ENCODE measurements at places on chromosomes 2 and 18.

DNA sequence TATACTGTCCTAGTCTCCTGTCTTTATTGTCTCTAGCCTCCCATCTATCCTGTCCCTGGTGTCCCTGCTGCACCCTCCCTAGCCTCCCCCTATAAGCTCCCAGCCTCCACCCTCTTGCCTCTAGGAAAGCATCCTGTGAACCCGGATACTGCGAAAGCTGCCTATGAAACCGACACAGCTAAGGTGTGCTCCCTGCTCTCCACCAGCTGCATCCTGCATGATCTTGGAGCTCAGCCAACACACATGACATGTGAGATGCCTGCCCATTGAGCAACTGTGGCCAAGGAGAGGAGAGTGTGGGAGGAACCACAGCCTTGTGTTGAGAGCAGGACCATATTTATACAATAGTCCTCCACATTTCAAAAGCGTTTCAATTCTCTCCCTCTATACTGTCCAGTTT is 187.1 kb downstream of the ZBTB7C start:
- no peak for DNase-seq

- no peak for DNase-seq
These were observed 155.7 kb downstream of the CELF4 start for GRCh38 chr18:37409878-37410277.

DNA sequence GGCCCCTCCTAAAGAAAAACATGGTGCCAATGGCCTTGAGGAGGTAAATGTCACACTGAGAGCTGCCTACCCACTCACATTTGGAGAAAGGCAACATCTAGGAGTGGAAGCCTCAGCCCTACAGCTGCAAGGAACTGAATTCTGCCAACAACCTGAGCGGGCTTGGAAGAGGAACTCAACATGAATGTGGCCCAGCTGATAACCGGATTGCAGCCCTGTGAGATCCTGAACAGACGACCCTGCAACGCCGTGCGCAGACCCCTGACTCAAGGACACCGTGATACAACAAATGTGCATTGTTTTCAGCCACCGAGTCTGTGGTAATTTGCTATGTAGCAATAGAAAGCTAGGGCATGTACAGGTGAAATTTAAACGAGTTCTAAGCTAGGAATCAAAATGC is 99.4 kb downstream of the MYOM1 start:
- DNase-seq: no peak

DNA sequence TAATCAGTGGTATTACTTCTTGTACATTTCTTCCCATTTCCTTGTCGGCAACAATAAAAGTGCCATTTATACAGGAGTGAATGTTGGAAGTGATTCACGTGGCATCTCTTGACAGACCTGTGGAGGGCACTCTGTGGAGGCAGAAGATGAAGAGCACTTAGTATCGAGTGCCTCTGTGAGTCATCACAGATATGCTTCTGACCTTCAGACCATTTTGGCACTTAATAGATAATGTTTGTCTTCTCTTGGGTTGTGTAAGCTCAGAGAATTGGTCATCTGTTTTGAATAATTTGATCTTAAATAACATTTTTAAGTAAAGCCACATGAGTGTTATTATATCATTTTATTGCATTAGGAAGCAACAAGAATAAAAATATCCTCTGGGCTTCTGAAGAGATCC is 305.5 kb downstream of the PTPRM start:
- DNase-seq: no peak

DNA sequence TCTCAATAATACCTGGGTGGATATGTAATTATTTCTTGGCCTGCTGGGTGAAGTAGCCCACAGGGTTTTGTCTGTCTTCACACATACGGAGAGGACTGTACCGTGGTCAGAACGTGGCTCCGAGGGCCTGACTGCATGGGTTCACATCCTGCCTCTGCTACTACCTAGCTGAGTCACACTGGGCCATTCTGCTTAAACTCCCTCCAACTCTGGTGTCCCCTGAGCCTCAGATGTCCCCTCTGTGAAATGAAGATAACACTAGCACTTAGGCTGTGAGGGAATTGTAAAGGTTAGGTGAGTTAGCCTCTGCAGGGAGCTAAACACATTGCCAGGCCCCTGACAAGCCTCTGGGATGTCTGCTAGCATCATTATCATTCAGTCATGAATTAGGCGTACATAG is 120.1 kb upstream of the NABP1 start:
- no peak for DNase-seq

DNA sequence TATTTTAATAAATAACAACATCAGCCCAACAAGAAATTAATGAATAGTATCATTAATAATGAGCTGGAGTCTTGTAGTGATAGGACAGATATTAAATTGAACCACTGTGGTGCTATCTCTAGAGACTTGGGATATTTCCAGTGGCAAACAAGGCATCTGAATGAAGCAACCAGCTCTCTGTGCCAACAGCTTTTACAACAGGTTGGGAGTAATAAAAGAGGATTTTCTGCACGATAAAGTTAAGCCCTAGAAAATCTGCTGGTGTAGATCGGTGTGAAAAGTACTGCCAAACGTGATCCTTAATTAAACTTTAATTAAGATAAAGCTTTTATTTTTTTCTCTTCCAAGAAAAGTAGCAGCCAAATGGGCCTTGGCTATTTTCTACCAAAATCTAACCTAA is 385.5 kb downstream of the NR4A2 start:
- no peak for DNase-seq

GRCh38 chr18:22932885-22933205 is 283 bp upstream of the RBBP8 start:
- no peak for DNase-seq

- DNase-seq: no peak
These were observed 747.9 kb downstream of the SOCS6 start for GRCh38 chr18:71036783-71037182.

DNA sequence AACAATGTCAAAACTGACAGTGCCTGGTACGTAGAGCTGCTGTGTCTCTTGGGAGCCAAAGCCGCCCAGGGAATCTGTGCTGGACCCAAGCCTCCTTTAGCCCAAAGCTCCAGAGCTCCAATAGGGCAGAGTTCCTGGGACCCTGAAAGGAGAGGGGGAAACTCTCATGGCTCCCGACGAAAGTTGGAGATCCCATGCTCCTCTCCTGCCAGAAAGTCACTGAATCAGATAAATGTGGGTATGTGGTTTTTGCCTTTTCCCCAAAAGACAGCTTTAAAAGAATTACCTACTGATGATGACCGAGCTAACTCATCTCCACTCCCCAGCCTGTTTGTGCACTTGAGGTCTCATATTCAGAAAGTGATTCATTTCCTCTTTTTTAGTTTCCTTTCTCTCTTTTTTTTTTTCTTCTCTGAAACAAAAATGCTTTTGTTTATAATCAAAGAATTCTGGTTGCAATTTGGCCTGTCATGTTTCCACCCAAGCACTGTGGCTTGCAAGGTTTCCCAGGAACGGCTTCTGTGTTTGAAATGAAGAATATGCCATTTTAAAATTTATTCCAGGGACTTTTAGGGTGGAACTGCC is 14.1 kb upstream of the PMAIP1 start:
- peak; percentile 59 for DNase-seq

- no peak for DNase-seq
These were observed 14.7 kb upstream of the CYRIA start for GRCh38 chr2:16680304-16680703.

GRCh38 chr2:229591611-229592010 is 122.7 kb downstream of the DNER start:
- DNase-seq: no peak

DNA sequence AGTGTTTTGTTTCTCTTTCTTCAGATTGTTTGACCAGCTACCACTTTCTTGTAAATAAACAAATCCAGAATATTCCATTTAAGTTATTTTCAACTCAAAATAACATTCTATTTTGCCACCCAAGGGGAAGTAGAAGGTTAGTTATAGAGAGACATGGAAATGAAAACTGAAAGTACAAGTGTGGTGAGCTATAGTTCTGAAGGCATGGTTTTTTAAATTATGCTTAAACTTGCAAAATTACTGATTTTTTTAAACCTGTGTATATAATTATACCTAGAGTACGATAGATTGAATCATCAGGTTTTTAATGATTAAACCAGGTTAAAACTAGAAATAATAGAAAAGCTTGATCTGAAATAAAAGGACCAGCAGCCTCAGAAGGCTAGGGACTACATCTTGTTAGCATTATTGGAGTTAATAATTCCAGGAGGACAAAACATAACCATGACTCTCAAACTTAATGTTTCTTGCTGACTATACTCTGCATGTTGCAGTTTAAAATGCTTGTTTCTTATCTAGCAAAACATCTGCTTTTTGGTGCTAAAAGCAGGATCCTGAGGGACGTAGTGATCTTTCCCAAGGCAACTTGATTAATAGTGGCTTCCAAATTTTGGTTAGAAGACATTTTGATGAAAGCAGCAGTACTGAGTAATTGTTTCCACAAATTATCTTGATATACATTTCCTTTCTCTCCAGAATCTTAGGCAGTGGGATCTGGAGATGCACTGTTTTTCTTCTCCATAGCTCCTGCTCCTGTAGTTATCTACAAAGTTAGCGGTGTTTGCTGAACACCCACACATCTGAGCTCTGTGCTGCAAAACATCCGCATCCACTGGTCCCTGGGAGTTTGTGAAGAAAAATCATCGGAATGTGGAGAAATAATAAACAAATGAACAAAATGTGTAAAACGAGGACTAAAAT is 327.2 kb upstream of the PKDCC start:
- DNase-seq: no peak

DNA sequence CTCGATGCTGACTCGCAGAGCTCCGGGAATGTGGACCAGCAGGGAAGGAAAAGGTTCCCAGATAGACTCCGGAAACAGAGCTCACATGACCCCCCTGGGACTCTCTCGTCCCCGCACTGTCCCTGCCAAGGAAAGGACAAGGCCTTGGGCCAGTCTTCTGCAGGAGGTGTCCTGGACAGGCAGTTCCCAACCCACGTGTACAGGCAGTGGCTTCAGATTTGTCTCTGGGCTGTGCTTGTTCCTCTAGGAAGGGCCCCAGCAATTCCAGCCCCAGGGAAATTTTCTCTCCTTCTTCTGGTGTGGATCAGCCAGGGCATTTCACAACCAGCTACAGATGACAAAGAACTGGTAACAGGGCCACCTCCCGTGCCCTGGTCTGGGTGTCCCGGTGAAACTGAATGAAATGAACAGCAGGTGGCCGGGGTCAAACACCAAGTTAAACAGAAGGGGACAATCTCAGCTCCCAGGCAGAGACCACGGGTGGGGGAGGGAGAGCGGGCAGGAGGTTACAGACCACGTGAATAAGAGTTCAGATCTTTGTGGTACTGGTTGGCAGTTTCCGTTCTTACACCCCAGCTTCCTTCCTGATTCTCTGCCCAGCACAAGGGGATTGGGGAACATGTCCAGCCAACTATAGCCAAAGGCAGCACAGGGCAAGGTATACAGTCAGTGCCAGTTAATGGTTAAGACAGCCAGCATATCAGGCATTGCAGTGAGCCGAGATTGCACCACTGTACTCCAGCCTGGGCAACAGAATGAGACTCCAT is 52.2 kb upstream of the CAB39 start:
- no peak for DNase-seq

DNA sequence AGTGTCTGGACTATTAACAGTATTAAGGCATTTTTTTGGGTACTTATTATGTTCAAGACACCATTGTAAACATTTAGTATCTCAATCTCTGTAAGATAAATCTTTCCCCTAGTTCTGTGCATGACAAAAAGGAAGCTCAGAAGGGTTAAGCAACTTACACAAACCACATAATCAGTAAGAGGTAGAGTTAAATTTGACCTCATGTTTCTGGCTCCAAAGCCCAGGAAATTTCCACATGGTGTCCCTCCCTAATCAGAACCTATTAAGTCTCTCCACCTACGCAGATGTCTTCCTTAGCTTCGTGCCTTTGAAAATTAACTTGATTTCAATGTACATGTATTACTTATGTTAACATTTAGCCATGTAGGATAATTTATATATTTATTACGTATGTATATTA is 2.0 kb downstream of the MFSD6 start:
- no peak for DNase-seq

GRCh38 chr2:129459200-129459876 is 520.1 kb upstream of the RAB6C start:
- DNase-seq: no peak

- no peak for DNase-seq
These were observed 3.0 kb downstream of the METTL8 start for GRCh38 chr2:171430516-171431410.

DNA sequence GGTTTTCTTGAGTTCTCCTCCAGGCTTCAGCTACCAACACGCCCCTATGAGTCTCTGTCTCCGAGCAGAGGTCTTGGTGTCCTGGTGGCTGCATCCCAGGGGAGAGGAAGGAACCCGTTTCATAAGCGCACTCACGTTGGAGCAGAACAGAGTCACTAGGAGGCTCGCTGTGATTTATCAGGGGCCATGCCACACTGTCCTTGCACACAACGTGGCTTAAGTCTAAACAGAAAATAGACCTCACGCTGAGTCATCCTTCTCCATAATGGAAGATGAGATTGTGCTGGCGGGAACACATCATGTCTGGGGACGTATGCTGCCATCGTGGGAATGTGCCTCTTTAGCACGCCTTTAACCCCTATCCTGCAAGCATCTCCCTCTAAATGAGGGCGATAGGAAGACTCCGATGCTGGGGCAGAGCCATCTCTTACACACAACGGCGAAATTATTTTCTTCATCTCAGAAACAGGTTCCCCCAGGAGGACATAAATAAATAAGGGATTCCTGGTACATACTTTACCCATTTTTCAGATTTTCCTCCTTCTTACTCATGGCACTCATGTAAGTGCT is 211.4 kb downstream of the KLHL29 start:
- no peak for DNase-seq

DNA sequence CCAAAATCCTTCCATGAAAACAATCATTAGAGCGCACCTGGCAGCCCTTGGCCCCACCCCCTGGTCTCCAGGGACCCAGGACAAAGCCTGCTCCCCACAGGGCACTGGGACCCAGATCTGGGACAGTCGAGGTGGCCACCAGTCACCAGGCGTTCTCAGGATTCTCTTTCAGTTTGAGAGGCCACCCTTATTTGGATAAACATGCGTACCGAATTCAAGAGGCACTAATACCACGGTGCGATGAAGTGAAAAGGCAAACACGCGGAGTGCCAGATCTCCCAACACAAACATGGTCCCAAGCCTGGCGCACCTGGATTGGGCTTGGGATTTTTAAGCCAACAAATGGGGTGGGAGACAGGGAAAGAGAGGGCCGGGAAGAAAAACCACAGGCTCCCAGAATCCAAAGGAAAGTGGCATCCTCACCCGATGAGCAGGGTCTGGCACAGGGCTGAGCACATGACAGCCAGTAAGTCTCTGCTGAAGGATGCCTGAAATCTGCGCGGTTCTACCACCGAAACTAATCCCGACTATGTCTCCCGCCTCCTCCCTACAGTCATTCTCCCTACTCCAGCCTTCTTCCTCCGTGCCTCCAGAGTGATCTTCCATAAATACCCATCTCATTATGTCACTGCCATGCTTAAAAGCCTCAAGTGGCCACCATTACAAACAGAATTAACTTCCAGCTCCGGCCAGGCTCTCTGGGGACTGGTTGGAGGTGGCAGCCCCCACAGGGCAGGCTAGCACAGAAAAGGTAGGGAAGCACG is 60.9 kb upstream of the KLHL29 start:
- DNase-seq: no peak

GRCh38 chr18:44054514-44054913 is 626.2 kb upstream of the SETBP1 start:
- no peak for DNase-seq

Data from GM13977 (cell line).